G401 (cell line): ENCODE measurements at places on chromosomes 1 and 21. TPM values are rescaled to one million over a fixed set of nuclear protein-coding genes. Genes with fewer than 3 reads are reported as not detected.

DNA sequence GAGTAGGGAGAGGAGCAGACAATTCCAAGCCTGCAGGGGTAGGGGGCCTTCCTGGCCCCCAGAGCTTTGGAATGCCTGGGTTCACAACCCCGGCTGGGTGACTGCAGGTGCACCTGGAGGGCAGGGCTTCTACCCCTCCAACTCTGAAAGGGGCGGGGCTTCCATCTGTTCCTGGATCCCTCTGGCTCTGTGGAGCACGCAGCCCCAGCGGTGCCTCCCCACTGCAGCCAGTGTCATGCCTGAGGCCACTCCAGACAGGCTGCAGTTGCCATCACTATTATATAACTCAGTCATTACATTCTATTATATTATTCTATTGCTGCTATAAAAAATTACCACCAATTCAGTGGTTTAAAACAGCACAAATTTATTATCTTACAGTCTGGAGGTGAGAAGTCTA, 12.5 kb upstream of the FNBP1L start:
- no peak for DNase-seq

DNA sequence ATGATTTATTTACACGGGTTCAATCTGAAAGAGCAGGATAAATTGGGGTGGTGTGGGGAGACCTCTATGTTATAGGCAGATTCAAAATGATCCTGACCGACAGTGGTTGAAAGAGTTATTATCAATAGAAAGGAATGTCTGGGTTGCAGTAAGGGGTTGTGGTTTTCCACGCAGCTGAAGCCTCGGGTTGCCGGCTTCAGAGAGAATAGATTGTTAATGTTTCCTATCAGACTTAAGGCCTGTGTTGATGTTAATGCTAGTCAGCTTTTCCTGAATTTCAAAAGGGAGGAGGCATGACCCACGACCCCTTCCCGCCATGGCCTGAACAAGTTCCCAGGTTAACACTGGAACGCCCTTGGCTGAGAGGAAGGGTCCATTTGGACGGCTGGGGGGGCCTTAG, 2.2 kb upstream of the UBE2J2 start:
- DNase-seq, result no peak

DNA sequence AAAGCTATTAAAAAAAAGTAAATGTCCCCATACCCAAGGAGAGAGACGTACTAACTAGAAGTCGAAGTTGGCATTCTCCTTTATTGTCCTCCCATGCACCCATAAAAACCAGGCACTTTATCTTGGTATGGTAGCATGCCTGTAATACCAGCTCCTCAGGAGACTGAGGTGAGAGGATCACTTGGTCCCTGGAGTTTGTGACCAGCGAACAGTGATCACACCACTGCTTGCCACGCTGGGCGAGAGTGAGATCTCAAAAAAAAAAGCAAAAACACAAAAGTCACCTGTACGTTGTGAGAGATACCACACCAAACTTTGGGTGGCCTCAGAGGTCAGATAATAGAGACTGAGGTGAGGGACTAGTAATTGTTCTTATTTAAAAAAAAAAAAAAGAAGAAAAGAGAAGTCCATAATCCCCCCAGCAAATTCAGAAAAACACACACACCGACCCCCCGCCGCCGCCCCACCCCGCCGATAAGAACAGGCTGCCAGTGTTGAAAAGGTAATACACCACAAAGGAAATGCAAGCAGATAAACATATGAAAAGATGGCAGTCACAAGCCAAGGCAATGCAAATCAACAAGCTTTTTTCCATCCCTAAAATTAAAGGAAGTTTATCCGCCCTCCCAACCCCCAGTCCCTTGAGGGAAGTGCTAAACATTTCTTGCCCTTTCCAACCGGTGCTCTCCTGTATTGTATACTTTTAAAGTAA, 3.6 kb downstream of the L1TD1 start:
- DNase-seq, result no peak

- no peak for DNase-seq
These were observed 108.2 kb upstream of the SLC35F3 start for GRCh38 chr1:233796146-233796783.

DNA sequence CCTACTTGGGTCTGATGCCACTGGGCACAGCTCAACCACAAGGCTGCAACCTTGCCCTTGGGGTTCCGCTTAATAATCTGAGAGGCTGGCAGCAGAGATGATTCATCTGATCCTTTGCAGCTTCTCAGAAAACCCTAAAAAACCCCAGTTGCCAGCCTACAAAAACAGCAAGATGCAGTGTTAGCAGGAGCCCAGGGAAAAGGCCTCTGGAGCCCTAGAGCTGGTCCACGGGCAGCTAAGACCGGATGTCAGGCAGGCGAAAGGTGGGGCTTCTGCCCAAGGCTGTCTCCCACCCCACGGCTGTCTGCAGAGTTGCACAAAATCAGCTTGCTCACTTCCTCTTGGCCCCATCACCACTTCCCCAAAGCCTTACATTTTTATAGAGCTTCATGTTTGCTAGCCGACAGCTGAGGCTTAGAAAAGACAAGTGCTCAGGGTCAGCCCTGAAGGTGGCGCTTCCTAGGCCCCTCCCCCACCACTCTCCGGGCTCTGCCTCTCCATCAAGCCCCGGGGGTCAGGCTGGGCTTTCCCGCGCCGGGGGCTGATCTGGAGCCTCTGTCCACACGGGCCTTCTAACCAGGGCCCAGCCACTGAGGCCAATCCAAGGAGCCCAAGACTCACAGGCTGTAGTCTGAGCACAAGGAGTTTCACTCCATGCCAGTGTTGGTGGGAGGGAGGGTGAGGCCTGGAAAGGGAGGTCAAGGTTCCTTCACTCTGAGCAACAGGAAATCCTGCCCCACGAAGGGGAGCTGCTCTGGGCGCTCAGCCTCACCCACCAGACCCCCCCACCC, 4.2 kb upstream of the ADORA3 start:
- DNase-seq, result no peak

GRCh38 chr1:23558140-23558871, 995 bp downstream of the ID3 start:
- DNase-seq, result no peak

DNA sequence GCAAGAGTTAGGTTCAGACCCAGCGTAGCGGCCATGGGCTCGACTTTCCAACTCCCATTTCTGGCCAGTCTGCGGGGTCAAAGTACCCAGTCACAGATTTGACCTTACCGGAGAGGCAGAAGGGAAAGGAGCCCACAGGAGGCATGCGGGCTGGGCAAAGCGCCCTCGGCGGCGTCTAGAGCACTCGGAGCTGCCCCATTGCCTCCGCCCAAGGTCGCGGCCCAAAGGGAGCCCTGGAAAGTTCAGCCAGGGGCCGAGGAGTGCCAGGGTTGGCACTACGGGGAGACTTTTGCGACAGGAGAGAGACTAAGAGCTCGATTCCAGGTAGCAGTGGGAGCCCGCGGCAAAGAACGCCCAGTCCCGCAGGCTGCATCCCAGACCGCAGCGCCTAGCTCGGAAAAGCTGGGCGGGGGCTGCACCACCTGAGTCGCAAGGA, 896 bp downstream of the KANK4 start:
- no peak for DNase-seq

DNA sequence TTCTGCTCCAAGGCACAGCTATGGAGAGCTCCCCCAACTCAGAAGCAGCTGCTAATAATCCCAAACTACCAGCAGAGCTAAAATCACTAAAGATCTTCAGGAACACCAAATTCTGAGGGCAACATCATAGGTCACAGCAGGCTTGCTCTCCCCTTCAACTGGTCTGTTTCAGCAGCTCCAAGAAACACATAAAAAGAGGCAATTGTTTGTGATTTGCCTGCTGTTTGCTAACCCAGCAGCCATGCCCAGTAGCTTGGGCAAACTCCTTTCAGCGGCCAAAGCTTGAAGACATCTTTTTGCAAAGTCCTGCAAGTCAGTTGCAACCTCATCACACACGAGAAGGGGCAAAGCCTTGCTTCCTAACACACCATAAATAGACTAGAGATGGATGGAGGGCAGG, 8.9 kb downstream of the ERI3 start:
- no peak for DNase-seq

- no peak for DNase-seq
These were observed 297.4 kb downstream of the TM2D1 start for GRCh38 chr1:61427510-61427909.

DNA sequence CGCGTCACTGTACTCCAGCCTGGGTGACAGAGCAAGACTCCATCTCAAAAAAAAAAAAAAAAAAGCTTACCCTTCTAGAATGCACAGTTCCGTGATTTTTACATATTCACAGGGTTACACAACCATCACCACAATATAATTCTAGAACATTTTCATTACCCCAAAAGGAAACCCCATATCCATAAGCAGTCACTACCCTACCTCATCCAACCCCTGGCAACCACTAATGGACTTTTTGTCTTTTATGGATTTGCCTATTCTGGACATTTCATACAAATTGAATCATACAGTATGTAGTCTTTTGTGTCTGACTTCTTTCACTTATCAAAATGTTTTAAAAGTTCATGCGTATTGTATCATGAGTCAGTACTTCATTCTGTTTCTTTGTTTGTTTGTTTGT, 22.8 kb downstream of the SYF2 start:
- no peak for DNase-seq

GRCh38 chr1:212488436-212489283, 55.9 kb downstream of the NENF start:
- peak; percentile 12 for DNase-seq

DNA sequence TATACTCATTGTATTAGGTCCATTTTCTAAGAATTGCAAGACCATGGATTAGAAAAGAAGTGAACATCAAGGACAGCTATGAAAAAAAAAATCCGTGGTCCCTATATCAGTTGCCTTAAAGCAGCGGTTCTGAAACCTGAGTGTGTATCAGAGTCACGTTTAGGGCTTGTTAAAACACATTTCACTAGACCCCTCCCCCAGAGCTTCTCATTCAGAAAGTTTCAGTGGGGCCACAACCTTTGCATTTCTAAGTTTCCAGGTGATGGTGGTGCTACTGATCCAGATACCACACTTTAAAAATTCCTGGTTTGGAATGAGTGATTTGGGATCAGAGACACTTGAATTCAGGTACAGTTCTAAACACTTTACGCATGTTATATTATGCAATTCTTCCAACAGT, 96.1 kb upstream of the PRMT6 start:
- DNase-seq, result peak; percentile 26

DNA sequence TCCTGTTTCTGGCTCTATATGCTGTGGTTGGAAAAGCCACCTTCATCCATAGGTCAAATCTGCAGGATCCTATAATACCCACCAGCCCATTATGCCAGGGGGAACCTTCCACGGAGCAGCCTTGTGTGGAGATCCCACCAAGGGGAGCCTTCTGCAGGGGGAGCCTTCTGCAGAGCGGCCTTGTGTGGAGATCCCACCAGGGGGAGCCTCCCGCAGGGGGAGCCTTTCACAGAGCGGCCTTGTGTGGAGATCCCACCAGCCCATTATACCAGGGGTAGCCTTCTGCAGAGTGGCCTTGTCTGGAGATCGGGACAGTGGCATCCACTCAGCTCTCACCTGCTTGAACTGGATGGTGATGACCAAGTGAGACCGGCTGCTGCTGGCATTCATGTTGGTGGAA, 85.3 kb downstream of the SCCPDH start:
- DNase-seq, result no peak

DNA sequence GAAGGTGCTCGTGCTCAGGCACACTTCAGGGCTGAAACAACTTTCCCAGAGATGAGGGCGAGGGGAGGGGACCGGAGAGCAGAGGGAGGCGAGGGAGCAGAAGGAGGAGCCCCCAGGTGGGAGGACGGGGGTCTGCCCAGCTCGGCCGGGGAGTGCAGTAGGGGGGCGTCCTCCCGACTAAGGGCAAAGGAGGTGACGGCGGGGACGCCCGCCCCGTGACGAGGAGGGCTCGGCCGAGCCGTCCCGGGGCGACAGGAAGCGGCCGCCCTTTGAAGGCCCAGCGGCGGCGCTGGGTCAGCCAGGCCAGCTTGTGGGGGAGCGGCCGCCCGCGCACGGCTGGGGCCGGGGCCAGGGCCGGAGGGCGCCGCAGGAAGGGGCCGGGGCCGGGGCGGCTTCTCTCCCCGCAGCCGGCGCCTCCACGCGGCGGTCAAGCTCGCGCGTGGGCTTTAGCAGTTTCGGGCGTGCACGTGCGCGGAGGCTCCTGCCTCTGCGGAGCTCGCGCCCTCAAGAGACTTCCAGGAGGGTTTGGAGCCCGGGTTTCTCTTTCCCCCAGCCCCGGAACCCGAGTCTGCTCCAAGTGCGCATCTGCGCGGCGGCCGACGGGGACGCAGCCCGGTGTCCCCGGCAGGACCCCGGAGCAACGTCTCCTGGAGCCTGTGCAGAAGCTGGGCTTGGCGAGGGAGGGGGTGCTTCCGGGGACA, 100.8 kb upstream of the SLC45A1 start:
- peak; percentile 28 for DNase-seq

- DNase-seq, result no peak
These were observed 386.9 kb upstream of the PROX1 start for GRCh38 chr1:213600879-213601278.

GRCh38 chr1:152796421-152796820, at the start of gene LCE1D:
Gene LCE1D (plus strand): TSS chr1:152796721. CDS start chr1:152797795, 1,074 bp downstream.
- no peak for DNase-seq

DNA sequence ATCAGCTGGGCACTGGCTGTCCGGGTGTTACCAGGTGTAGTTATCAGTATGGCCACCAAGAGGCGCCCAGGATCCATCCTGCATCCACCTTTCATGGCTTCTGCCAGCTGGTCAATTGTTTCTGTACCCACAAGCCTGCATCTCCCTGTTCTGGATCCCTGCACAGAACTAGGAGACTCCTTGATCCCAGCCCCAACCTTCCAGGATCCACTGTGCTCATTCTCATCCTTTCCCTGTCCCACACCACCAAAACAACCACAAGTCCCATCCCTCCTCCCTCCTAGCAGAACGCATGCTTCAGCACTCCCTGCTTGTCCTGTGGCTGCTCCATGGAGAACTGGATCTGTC, 27.2 kb upstream of the FOXE3 start:
- peak; percentile 59 for DNase-seq

GRCh38 chr1:226125831-226126230, 60.7 kb downstream of the ACBD3 start:
- no peak for DNase-seq

GRCh38 chr1:171833091-171833825, 8.0 kb upstream of the DNM3 start:
- no peak for DNase-seq

DNA sequence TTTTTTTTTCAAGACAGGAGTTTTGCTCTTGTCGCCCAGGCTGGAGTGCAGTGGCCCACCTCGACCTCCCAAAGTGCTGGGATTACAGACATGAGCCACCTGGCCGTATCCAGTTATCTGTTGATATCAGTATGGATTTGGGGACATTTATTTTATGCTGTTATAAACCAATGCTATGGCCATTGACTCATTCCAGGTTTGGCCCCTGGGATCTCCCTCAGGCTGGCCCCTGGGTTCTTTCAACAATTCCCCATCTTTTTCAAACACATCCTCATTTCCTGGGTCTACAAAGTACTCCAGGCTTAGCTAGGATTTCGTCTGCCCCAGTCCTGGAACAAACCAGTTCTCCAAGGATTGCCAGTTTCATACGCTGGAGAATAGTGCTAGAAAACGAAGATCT, 44.1 kb downstream of the WDR4 start:
- no peak for DNase-seq

Gene CLDN17
- total RNA-seq, result not detected in 2 replicates

Gene VSIG8
- total RNA-seq, result not detected in 2 replicates

Gene SPRR4
- total RNA-seq, result not detected in 2 replicates

Gene OPN3
- 13.4 and 14.4 TPM in 2 replicates for total RNA-seq

Gene BTBD19
- 1.1 and 1.3 TPM in 2 replicates for total RNA-seq

Gene TMEM63A
- 1.8 and 2.2 TPM in 2 replicates for total RNA-seq

Gene NHLH1
- total RNA-seq, result not detected in 2 replicates

Gene BMP8A
- not detected in 2 replicates for total RNA-seq

Gene TMEM81
- total RNA-seq, result 2.4 and 2.5 TPM in 2 replicates

Gene HSD11B1
- total RNA-seq, result not detected in 2 replicates

Gene RAB25
- not detected in 2 replicates for total RNA-seq

Gene KCNC4
- 4.8 and 5.9 TPM in 2 replicates for total RNA-seq
